ENCODE measurements at places on chromosomes 13 and 19.

GRCh38 chr13:99572921-99573320, 71.6 kb downstream of the TM9SF2 start:
- DNase-seq: no peak

- DNase-seq: no peak
Observed at GRCh38 chr19:4161415-4162077, 8.1 kb downstream of the CREB3L3 start.

GRCh38 chr19:4913996-4914735, 4.9 kb downstream of the UHRF1 start:
- no peak for DNase-seq

DNA sequence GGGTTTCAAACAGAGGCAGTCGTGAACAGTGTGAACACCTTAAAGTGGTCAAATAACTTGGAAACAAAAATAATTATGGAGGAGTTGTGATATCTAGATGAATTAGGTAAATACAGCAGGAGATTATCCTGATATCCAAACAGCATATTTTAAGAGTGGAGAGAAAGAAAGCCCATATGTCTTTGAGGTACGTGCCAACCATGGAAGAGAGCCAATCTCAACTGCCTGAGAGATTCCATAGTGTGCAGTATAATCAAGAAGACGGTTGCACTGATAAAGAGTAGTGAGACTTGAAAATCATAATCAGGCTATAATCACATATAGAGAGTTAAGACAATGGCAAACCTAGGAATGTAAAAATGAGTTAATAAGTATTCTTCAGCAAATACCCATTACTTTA, 472.8 kb upstream of the SLITRK5 start:
- DNase-seq: no peak

DNA sequence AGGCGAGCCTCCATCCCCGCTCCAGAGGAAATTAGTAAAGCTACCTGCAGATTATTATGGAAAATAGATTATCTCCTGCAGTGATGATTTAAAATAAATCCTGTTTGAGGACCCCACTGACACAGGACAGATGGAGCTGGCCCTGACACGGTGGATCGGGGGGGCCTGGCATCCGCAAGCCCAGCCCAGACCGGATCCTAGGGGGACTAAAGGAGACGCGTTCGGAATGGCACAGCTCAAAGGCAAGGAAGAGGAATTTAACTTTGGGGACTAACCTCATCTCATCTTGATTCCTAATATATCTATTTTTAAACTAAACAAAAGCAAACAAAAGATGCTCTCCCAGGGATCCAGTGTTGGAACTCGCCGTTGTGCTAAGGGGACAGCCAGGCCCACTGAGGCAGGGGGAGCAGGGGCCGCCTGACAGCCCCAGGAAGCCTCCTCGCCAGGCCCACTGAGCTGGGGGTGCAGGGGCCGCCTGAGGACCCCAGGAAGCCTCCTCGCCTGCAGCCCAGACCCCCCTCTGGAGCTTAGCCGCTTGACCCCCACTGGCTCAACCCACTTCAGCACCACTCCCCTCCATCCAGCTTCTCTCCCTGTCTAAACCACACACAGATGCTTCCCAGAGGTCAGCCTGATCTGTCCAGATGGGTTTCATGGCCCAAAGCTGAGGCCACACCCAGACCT, 78.6 kb downstream of the SPACA7 start:
- no peak for DNase-seq

GRCh38 chr13:26673890-26674289, 86.7 kb downstream of the GPR12 start:
- DNase-seq: no peak

GRCh38 chr13:64471916-64472315, 2758.2 kb downstream of the PCDH9 start:
- no peak for DNase-seq

- no peak for DNase-seq
Observed at GRCh38 chr13:99297331-99297730, 9.9 kb downstream of the GPR183 start.

GRCh38 chr13:74423434-74423833, 289.2 kb upstream of the KLF12 start:
- DNase-seq: no peak

- no peak for DNase-seq
Observed at GRCh38 chr19:38912600-38913514, 871 bp upstream of the CCER2 start.

DNA sequence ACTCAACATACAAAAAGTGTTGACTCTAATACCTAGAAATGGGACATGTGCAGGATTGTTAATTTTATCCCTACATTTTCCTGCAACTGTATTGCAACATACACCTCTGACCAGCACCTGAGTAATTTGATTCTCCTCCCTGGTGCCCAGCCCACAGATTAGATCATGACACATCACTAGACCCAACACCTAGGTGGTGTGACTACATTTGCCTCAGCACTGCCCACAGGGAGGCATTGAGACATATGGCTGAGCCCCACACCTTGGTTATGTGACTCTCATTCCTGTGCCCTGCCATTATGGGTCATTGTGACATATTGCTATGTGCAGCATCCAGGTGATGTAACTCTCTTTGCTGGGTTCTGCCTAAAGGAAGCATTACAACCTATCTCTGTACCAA, 13.2 kb upstream of the ZNF254 start:
- DNase-seq: no peak

DNA sequence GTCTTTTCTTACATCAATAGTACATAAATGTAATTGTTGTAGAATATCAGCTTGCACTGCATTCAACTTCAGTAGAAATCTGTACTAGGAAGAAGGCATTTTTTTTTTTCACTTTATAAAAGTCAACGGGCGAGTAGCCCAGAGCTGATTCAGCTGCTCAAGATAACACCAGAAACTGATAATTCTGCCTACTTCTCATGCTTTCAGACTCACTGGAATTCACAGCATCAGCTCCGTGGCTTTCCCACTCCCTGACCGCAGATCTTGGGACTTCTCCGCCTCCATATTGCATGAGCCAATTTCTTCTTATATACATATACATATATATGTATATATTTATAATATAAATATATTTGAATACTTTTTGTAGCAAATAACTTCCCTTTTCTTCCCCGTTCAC, 263.1 kb upstream of the RXFP2 start:
- no peak for DNase-seq

DNA sequence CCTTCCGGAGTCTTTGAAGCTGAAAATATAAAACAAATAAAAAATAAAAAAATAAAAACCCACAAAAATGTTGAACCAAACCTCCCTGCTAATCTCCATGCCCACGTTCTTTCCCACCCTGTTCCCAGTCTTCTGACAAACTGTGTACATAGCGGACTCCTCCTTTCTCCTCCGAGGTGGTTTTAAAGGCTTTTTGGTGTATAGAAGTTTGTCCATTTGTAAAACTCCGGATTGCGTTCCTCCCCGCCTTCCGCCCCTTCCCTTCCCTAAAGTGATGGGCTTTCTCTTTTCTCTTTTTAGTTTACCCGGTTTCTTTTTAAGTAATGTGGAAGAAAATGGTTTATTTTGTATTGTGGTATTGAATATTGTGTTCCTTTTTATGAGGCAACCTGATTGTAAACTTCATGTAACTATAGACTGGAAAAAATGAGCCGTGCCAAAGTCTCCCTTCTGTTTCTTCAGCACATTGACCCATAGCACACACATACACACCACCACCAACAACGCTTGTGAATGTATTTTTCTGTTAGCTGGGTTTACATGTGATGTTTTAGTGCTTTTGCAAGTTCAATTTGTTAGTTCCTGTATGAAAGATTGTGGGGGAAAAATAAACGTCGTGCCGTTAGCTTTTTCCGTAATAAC, 4.4 kb downstream of the ZIC2 start:
- no peak for DNase-seq

DNA sequence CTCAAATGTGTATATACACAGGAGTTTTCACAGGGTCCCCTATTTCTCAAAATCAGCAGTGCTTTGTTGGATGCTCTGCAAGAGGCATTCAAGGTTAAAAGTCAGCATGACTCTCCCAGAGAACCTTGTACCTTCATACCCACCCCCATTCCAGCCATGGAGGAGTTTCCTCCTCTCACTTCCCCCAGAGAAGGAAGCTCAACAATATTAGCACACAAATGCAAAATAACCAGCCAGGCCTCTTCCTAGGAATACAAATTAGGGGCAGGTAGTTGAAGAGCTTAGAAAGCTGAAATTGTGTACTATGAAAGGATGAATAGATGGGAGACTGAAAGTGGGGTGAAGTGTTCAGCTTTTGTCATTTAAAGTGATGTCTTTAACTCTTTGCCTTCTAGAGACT, 43.8 kb downstream of the SPRY2 start:
- DNase-seq: no peak

DNA sequence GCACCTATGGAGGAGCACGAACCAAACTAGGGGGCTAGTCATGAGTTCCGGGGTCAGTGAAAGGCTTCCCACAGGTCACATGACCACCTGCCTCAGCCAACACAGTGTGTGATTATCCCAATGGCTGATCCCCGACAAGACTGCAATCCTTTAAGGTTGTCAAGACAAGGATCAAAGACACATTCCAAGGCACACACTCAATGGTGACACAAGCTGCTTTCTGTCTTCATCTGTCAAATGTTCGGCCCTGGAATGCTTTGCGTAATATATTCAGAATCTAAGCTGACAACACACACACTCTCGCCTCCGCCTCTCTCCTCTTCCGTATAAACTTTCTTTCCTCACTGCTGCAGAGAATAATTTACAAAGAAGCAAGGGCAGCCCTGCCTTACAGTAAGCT, 11.7 kb downstream of the RANBP3 start:
- no peak for DNase-seq

DNA sequence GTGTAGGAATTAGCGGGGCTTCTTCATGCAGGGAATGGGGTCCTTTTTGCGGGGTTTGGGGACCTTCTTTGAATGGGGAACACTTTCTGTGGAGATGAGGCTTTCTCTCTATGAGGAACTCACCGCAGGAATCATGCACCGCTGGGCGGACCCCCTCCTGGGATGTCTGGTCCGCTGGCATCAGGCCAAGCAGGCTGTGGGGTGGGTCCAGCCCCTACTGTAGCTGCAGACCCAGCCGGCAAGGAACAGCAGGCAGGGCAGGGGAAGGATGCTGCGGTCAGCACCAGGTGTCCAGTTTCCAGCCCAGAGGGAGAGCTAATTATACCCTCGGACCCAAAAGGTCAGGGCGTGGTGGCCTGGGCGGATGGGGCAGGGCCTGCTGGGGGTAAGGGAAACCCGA, 1.8 kb downstream of the MYBPC2 start:
- no peak for DNase-seq

GRCh38 chr19:40387155-40387554, 2.8 kb downstream of the HIPK4 start:
- DNase-seq: no peak

DNA sequence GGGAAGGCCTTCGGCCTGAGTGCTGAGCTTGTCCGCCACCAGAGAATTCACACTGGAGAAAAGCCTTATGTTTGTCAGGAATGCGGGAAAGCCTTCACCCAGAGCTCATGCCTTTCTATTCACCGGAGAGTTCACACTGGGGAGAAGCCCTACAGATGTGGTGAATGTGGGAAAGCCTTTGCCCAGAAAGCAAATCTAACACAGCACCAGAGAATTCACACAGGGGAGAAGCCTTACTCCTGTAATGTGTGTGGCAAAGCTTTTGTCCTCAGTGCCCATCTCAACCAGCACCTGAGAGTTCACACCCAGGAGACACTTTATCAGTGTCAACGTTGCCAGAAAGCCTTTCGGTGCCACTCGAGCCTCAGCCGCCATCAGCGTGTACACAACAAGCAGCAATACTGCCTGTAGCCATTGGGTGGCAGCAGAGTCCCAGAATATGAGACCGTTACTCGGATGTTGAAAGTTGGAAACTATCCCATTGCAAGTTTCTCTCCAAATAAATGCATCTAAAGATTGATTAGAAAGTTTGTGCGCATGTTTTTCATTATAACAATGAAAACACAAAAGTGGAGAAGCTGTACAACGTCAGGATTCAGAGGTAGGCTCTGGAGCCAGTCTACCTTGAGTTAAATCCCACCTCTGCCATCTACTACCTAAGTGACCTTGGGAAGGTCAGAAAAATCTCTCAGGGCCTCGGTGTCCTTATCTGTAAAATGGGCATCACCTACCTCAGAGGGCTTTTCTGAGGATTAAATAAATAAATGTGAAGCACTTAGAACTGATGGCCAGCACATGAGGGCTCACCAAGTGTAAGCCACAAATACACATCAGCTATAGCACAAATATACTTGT, 21.1 kb downstream of the ZNF473 start:
- DNase-seq: no peak

- no peak for DNase-seq
Observed at GRCh38 chr13:112161521-112162301, 94.8 kb downstream of the SOX1 start.

DNA sequence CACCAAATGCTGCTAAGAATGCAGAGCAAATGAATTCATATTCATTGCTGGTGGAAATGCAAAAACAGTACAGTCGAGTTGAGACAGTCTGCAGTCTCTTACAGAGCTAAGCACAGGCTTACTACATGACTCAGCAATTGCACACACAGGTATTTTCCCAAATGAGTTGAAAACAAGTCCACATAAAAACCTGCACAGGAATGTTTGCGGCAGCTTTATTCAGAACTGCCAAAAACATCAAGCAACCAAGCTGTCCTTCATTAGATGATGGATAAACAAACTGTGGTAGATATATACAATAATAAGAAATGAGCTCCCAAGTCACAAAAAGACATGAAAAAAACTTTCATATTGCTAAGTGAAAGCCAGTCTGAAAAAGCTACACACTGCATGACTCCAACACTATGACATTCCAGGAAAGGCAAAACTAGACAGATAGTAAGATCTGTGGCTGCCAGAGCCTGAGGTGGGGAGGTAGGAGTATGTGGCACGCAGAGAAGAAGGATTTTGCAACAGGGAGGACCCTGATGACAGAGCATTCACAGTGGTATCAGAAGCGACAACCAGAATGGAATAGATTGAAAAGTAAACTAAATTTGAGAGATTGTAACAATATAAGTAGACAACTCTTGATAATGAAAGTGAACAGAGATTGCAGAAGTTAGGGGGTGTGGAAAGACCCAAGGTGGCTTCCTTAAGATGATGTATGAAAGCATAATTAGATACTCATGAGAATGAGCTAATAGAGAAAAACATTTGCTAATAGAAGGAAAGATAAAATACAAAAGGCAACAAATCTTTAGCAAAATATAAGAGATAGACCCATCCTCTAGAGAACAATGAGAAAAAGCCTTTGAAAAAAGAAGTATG, 52.7 kb downstream of the TSC22D1 start:
- peak; percentile 14 for DNase-seq

GRCh38 chr19:18173572-18174288, at the start of gene IFI30:
TSS of gene IFI30 (plus strand) at chr19:18173813. CDS start at chr19:18173842, 29 bp downstream.
- peak; percentile 89 for DNase-seq

GRCh38 chr13:80931766-80932165, 590.8 kb upstream of the SPRY2 start:
- no peak for DNase-seq

GRCh38 chr13:109481040-109481439, 305.3 kb downstream of the IRS2 start:
- DNase-seq: no peak

DNA sequence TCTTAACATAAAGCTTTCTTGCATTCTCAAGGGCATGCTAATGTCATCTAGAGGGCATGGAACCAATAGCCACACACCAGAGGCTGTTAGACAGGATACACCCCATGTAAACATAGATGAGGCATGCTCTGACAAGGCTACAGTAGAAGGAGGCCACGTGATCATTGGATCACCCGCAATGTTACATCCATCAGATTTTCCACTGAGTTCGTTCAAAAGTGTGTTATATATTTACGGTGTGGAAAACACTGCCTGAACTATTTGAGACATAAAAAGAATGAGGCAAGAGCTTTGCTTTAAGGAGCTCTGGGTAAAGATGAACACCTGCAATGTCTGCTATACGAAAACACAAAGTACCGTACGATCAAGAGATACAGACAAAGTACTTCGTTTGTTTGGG, 817.5 kb upstream of the SLC10A2 start:
- no peak for DNase-seq

Measured in GM10248 (cell line).